Stimulated activated CD8-positive, alpha-beta memory T cell treated with anti-CD3 and anti-CD28 coated beads, Interleukin-4, amount 100 ng/mL, for 1 hour (primary cell): ENCODE measurements at places on chromosomes 4 and X.

DNA sequence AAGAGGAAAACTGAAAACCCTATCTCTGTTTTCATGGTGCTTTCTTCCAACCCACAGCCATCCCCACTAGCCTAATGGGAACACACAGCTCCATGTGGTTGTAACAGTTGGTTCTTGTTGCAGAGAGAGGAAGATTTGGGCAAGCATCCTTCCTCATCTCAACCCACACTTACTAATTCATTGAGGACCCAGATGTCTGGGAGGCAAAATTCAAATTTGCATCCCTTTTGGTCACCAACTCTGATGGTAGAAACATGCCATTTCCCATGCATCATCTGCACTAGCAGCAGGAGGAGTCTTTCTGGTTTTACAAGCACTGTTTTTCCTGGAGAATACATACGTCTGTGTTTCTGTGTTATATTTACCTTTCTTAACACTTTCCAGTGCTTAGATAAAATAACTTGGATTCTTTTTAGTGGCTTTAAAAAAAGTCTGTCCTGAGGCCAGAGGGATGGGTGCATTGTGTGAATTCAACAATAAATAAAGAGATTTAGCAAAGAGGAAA, 301.0 kb downstream of the KCTD8 start:
- DNase-seq, result no peak

DNA sequence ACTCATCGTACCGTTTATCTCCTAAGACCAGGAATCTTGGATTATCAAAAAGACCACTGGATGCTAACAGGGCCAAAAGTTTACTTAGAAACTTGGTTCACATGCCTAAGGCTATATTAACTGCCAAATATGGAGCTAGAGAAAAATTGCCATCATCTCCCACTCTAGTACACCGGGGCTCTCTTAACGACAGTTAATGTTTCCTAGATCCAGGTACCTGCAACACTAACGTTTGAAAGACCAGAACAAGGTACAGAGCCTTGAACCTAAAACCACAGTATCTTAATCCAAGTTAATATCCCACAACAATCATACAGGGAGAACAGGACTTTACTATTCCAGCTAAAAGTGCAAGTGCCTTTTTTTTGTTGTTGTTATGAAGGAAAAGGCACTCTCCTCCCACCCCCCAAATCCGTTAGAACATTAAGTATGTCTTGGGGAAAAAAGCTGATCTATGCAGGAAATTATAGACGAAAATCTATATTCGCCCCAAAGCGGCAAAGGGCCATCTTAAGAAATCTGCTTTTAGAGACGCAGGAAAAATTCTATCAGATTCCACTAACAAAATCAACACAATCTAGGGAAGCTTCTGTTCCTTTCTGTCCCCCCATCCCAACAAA, 1.3 kb downstream of the G3BP2 start:
- DNase-seq, result no peak

GRCh38 chr4:53706422-53707032, 115.2 kb upstream of the LNX1 start:
- DNase-seq, result no peak

GRCh38 chr4:3389233-3390215, 52.2 kb upstream of the HGFAC start:
- no peak for DNase-seq

- DNase-seq, result no peak
These were observed 5.2 kb downstream of the DHRSX start for GRCh38 chrX:2495595-2495994.

DNA sequence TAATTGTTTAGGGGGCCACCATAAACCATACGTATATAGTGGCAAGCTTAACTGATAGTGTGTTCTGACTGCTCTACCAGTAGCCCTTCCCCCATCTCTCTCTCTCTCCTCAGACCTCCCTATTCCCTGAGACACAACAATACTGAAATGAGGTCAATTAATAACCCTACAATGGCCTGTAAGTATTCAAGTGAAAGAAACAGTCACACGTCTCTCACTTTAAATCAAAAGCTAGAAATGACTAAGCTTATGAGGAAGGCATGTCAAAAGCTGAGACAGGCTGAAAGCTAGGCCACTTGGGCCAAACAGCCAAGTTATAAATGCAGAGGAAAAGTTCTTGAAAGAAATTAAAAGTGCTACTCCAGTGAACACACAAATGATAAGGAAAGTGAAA, 78.0 kb downstream of the PRDM5 start:
- DNase-seq, result no peak
